ENCODE measurements at places on chromosomes 12 and 14.

DNA sequence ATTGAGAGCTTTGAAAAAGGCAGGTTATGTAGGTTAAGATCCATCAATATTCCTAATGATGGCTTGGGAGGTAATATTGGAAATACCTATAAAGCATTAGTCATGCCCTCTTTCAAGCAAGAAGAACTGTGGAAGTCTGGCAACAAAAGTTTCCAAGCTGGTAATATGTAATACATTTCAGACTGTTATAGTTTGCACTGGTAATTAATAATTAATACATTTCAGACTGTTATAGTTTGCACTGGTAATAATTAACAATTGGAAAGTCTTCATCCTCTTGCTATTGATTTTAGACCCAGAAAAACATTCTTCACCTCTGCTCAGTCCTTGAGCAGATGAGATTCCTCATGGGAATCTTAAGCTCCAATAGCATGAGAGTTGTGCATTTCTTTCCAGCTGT lies 29.0 kb upstream of the WDR89 start:
- DNase-seq = no peak

GRCh38 chr12:55707219-55707671 lies 459 bp downstream of the ITGA7 start:
- DNase-seq = no peak

DNA sequence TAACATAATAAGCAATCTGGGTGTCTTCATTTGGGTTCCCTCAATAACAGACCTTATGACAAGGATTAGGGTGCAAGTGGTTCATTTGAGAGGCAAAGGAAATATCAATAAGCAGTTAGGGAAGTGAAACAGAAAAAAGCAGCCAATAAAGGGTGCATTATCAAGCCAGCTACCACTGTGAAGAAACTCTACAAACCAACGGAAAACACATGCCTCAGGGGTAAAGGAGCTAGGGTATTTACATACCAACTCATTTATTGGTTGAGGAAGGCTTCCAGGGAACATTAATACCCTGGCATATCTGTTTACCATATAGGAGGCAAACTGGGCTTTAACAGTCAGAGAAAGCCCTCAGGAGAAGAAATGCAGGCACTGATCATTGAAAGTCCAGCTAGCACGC lies 22.7 kb upstream of the IFNG-AS1 start:
- DNase-seq = no peak

DNA sequence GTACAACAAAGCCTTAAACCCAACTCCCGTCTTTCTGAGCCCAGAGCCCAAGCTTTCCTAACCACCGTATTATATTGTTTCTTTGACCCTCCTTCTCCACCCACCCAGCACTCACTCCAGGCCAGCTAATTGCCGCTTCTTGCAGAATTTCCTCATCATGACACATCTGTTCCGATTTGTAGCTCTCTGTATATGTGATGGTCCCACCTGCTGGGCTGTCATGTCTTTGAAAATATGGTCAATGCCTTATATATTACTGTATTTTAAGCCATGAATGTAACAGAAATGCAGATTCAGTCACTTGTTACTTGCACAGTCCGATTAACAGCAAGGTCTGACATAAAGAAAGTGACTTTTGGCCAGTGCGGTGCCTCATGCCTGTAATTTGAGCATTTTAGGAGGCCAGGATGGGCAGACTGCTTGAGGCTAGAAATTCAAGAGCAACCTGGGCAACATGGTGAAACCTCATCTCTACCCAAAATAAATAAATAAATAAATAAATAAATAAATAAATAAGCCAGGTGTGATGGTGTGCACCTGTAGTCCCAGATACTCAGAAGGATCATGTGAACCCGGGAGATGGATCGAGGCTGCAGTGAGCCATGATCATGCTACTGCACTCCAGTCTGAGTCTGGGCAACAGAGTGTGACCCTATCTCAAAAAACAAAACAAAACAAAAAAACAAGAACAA lies 359.8 kb downstream of the ATP23 start:
- DNase-seq = no peak

- no peak for DNase-seq
Observed at GRCh38 chr12:32918890-32919801, 22.6 kb upstream of the PKP2 start.

DNA sequence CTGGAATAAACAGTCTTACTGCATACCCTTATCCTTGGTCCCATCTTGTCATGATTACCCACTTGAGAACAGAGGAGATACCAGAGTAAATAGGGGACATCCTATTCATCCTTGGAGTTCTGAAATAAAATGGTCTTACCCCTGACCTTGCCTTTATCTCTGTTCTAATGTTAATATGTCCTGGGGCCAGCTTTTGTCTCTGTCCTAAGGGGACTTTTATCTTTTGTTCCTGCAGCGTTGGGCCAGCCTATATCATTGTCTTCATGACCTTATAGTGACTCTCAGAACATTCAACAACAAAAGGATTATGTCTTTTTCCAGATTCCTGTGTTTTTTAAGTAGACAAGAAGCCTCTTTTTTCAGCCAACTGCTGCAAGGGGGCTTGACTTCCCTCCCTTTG lies 1057.5 kb downstream of the LRFN5 start:
- no peak for DNase-seq

GRCh38 chr12:57465030-57465746 lies 5.6 kb downstream of the GLI1 start:
- DNase-seq = no peak

Data from right forelimb (tissue), 1 donor.